ENCODE measurements at places on chromosomes 13 and 19.
A peak's percentile ranks its signal among the peaks of the same experiment; 100 is the strongest.

DNA sequence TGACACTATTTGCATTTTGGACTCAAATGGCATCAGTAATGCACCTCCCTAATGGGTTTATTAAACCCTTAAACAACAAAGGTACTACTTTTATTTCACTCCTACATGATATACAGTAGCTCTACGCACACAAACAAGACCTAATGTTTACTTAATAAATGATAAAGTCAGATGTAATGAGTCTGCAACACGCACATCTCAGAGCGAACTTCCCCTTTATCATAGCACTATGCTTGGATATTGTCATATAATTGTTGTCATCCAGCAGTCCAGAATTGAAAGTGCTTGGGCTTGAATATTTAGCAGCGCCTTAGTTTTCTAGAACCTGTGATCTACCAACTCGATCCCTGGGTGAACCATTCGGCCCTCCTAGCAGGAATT is 772 bp downstream of the PARP4 start:
- DNase-seq = no peak

GRCh38 chr13:109836629-109837607 is 50.5 kb upstream of the IRS2 start:
- no peak for DNase-seq

GRCh38 chr13:98251708-98252107 is 74.6 kb upstream of the RNF113B start:
- no peak for DNase-seq

GRCh38 chr13:101393140-101393539 is 23.2 kb downstream of the NALCN start:
- no peak for DNase-seq

DNA sequence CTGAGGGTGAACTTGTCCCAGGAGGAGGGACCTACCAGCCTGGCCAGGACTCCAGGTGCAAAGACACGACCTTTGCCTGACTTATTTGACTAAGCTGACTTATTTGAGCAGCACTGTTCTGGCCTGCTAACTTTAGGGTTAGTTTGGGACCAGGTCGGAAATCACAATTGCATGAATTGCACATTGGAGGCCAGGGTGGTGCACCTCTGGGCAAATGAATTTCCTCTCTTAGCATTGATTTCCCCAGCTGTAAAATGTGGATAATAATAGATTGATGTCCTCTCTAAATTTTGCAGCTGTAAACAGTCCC is 1.4 kb upstream of the BST2 start:
- no peak for DNase-seq

- DNase-seq = no peak
Observed at GRCh38 chr13:64455124-64455523, 2775.0 kb downstream of the PCDH9 start.

- DNase-seq = no peak
Observed at GRCh38 chr19:41638641-41639081, 11.8 kb upstream of the CEACAM4 start.

- no peak for DNase-seq
Observed at GRCh38 chr13:111912991-111913760, 153.8 kb upstream of the SOX1 start.

DNA sequence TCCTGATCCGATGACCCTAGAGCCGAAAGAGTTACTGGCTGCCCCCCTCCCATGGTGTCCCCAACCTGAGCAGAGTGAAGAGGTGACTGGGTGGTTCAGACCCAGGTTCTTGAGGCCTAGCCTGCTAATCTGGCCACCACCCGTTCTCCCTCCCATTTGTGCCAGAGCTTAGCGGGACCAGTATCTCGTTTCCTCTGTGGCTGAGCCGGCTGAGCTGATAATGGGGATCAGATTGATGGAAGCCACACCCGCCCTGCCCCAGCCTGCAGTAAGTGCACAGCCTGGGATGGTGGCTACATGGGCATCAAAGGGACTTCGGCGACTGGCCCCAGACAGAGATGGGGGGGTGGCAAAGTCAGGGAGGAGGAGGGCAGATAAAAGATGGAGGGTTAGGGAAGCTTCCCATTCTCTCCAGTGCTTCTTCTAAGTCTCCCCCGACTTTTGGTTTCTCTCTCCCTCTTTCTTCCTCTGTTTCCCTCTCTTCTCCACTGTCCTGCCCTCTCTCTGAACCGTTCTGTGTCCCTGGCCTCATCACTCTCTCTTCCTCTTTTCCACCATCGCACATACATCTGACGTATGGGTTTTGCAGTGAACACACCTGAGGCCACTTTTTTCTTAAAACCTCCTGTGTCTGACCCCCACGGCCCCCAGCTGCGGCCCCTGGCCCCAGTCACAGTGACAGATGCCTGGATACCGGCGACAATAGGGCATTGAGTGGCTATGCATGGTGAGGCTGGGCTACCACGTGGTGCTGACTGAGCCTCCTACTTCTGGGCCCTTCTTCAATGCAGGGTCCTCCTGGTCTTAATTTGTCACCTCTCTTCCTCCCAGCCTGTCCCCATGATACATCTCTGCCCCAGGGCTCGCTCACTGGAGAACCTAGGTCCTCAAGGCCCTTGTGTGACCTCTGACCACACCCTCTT is 2.4 kb downstream of the ELAVL3 start:
- DNase-seq = no peak

DNA sequence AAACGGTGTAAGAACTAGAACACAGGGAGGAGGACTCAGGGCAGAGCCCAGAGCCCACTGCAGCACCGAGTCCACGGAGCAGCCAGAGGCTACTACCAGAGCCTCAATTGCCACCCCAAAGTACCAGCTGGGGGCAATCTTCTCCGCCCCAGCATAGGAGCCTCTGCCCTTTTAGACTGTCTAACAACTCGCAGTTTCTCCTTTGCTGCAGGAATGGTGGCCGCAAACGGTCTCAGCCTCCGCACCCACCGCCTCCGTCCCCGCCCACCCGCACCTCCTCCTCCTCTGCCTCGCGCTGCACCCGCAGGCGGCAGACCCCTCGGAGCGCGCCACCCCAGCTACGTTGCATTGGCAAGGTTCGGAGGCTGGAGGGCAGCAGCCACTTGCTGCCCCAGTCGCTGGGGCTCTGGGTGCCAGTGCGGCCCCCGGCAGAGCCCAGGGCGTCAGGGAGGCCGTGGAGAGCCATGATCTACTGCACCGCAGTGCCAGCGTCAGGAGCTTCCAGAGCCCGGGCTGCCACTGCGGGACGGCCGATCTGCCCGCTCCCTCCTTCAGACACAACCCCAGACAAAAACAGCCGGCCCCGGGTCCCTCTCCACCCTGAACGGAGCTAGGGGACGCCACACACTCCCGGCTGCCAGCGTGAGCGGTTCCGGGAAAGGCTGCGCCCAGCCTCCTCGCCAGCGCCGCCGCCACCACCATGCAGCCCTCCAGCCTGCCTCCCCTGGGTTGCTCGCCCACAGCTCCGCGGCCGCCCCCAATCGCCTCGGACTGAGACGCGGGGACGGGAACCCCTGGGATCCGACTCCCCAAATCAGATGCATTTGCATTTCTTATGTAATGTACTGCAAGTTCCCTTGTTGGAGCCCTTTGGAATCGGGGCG is 1.8 kb downstream of the FGF14 start:
- DNase-seq = no peak

- DNase-seq = peak; percentile 64
Observed at GRCh38 chr19:2273356-2274184, 8.4 kb downstream of the PEAK3 start.

- DNase-seq = peak; percentile 27
Observed at GRCh38 chr13:95319551-95320274, 18.5 kb upstream of the ABCC4 start.

- no peak for DNase-seq
Observed at GRCh38 chr19:37572203-37572602, 22.4 kb downstream of the ZNF571 start.

- peak; percentile 46 for DNase-seq
Observed at GRCh38 chr13:35549481-35549880, 73.0 kb upstream of the MAB21L1 start.

DNA sequence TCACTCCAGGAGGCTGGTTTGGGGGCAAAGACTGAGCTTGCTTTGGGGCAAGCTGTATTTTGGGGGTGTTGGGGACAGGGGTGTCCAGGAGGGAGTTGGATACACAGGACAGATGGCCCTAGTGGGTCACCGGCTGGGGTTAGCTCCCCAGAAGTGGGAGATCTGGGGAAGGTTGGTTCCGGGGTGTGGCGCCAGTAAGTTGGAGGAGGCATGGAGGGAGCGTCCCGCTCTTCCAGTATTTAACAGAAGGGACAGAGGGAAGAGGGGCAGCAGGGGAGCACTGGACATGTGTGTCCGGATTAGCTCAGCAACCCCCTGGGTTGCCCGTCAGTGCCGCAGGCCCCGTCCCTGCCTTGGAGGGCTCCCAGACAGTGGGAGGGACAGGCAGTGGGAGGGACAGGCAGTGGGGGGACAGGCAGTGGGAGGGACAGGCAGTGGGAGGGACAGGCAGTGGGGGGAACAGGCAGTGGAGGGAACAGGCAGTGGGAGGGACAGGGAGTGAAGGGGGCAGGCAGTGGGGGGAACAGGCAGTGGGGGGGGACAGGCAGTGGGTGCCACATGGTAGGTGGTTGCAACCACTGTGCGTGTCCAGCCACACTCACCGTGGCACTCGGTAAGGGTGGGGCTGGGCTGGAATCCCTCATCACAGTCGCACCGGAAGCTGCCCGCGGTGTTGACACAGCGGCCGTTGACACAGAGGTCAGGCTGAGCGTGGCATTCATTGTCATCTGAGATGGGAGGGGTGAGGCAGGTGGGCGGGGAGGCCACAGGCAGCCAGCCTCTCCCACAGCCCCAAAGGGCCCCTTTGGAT is 33.2 kb downstream of the CCL25 start:
- peak; percentile 57 for DNase-seq

GRCh38 chr13:52677823-52678222 is 25.2 kb downstream of the SUGT1 start:
- DNase-seq = no peak
